ENCODE measurements at places on chromosomes 6 and 20. TPM values are rescaled to one million over a fixed set of nuclear protein-coding genes. Genes with fewer than 3 reads are reported as not detected.

Gene PNLDC1
- 0.36 TPM for polyA plus RNA-seq

Gene CAPN11
- not detected for polyA plus RNA-seq

DNA sequence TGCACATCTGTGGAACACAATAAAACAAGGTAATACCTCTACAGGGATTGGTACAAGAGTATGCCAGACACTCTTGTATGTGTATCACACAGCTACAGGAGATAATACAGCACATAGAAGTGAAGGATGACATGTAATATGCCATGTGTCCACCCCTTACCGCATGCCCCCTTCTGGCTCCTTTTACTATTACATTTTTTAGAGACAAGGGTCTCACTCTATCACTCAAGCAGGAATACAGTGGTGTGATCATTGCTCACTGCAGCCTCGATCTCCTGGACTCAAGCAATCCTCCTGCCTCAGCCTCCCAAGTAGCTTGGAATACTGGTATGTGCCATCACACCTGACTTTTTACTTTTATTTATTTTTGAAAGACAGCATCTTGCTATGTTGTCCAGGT, 4.2 kb upstream of the NCR3 start:
- H3K27me3 ChIP-seq, result no peaks in the 10 kb centered on the region
- DNase-seq, result peak; percentile 45
- peaks cover 52% of the 10 kb centered on the region for H3K4me1 ChIP-seq

DNA sequence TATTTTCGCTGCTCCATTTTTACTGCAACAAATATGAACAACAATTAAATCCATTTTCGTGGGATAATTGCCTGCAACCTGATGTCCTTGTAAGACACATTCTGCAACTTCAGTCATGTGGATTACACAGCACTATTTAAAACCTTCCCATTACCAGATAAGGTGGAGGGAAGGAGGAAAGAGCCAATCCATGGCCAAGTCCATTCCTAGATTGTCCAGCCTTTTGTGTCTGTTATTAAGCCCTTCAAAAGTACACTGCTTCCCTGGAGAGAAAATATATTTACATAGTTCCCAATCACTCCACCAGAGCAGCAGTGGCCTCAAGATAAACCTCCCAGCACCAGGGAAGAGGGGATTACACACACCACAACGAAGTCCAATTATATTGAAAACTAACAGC, 347.9 kb downstream of the CDH26 start:
- H3K27ac ChIP-seq, result no peak overlapping the region
- H3K4me1 ChIP-seq, result no peaks in the 10 kb centered on the region
- no peak overlapping the region for H3K4me3 ChIP-seq

- no peak overlapping the region for H3K27ac ChIP-seq
- peaks cover 5% of the 10 kb centered on the region for H3K4me1 ChIP-seq
- no peak for DNase-seq
- H3K4me3 ChIP-seq, result no peak overlapping the region
Measured at GRCh38 chr6:149043476-149044130, 273.9 kb upstream of the TAB2 start.

DNA sequence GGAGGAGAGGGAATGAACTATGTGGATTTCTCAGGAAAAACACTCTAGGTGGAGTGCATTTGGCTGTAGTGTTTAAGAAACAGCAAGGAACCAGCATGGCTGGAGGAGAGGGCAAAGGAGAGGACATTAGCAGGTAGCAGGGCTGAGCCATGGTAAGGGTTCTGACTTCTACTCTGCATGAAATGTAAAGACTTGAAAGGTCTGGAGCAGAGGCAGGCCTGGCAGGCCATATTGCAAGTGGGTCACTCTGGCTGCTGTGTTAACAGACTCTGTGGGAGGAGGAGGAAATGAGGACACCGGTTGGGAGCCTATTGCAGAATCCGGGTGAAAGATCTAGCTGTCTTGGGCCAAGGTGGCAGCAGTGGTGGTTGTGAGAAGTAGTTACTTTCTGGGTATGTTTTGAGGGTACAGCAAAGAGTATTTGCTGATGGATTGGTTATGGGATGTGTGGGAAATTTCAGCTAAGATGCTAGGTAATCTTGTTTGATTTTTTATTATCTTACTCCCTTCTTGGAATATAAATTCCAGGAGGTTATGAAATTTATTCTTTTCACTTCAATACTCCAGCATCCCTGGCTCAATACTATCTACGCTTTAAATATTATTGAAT, 115.9 kb upstream of the BCLAF1 start:
- no peaks in the 10 kb centered on the region for H3K36me3 ChIP-seq
- no peak overlapping the region for H3K4me3 ChIP-seq
- DNase-seq, result no peak
- no peak overlapping the region for H3K27ac ChIP-seq

- H3K27ac ChIP-seq, result no peak overlapping the region
- H3K4me3 ChIP-seq, result no peak overlapping the region
- no peaks in the 10 kb centered on the region for H3K27me3 ChIP-seq
- DNase-seq, result no peak
- H3K36me3 ChIP-seq, result peaks cover 1% of the 10 kb centered on the region
Measured at GRCh38 chr6:2204272-2204671, 41.1 kb downstream of the GMDS start.

DNA sequence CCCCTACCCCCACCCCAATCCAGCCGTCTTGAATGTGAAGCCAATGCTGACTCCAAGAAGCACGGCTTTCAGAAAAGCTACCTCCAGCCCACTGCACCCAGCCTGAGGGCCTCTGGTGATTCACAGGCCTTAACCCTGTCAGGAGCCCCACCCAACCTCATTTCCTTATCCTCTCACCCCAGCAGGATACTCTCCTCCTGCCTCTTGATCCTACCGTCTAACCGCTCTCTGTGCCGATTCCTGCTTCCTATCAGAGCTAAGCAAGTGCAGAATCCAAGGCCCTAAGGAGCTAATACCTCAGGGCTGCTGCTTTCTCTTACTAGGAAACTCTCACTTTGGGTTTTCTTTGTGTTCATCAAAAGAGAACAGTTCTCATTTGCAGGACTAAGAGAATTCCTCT, 47.2 kb downstream of the TRERF1 start:
- no peak for DNase-seq
- no peaks in the 10 kb centered on the region for H3K36me3 ChIP-seq
- peaks cover 84% of the 10 kb centered on the region for H3K4me1 ChIP-seq
- H3K4me3 ChIP-seq, result peak overlapping the region; percentile 82

DNA sequence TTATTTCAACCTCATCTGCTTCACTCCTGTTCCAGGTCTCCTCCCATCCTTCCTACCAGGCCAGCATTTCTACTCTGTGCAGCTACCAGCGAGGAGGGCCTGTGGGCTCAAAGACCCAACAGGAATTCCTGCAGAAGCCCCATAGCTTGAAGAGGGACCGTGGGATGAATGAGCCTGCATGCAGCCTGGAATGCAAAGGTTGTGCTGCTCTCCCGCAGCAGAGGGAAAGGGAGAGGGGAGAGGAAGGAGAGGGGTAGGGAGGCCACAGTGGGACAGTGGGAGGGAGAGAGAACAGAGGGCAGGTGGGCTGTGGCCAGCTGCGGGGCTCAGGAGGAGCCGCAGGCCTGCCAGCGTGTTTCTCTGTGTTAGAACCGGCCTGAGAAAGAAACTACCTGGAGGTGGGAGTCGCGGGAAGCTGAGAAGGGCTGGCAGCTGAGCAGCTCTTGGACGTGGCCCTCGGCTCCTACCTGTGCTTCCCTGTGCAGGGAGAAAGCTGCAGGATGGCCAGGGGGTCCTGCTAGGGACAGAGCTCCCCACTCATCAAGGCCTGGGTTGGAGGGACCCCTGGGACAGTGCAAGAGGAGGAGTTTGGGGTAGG, 66.1 kb upstream of the MLN start:
- no peak overlapping the region for H3K27ac ChIP-seq
- no peak for DNase-seq
- H3K36me3 ChIP-seq, result peaks cover 6% of the 10 kb centered on the region
- H3K27me3 ChIP-seq, result peaks cover 8% of the 10 kb centered on the region

DNA sequence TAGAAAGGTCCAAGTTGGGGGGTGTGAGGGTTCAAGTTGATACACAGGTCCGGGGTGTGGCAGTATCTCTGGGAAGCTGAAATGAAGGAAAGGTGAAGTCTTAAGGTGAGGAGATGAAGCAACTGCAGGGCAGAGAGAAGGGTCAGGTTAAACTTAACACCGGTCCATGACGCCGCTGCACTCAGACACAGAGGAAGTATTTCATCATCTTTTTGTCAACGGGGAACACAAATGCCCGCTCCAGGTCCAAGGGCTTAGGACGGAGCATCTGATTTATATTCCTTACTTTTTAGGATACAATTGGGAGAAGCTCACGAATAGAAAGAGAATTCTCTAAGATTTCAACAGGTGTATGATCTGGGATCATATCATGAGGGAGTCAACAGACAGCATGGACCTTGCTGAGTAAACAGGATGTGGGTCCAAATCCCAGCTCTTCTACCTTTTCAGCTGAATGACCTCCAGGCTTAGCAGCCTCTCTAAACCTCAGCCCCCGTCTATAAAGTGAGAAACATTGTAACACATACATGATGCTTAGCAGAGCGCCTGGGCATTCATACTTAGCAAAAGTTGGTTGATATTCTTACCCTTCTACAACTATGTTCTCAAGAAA, 197.5 kb downstream of the ATXN1 start:
- H3K36me3 ChIP-seq, result peaks cover 2% of the 10 kb centered on the region
- no peak overlapping the region for H3K4me3 ChIP-seq
- no peaks in the 10 kb centered on the region for H3K4me1 ChIP-seq
- no peak overlapping the region for H3K27ac ChIP-seq
- DNase-seq, result no peak

All from naive thymus-derived CD8-positive, alpha-beta T cell (primary cell).